ENCODE measurements at places on chromosomes 13 and 19.

DNA sequence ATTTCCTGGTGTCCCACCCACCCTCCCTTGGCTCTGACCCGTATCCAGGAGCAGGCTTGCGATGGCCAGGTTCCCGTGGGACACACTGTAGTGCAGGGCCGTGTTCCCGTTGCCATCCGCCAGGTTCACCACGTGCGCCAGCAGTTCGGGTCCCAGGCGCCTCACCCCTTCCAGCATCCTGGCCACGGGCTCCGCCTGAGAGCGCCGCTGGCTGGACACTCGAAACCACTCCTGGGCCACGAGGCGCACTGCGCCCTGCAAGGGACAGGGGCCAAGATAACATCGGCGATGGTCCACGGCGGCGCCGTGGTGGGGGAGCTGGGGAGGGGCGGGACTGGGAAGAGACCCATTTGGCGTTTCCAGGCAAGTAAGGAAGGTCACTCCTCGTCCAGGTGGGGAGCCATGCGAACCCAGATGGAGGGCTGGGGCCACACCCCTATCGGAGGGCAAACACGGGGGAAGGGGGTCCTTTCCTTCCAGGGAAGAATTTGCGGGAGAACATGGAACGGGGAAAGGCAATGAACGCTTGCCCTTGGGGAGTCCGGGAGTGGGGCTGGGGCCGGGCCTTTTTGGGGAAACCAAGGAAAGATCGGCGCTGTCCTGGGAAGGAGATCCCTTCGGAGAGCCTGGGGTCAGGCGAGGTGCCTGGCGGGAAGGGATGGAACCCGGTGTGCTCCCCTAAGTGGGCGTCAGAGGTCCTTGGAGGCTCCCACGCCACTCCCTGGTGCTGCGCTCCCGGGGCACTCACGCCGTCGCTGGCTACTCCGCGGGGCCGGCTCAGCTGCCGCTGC, 9.9 kb downstream of the KANK3 start:
- DNase-seq: no peak

DNA sequence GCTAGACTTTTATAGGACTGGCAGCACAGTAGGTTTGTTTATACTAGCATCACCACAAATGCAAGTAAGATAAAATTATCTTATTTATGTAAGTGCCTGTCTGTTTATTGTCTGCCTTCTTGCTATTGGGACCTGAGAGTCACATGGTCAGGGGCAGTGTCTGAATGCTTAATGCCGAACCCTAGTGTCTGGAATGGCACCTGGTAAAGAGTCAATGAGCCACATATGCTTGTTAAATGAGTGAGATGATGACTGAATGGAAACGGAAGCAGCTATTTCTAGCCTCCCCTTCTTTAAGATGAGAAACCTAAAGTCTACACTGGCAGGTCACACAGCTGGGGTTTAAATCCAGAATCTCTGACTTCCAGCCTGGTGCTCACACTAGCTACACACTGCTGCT, 92.2 kb downstream of the STOML3 start:
- no peak for DNase-seq

- DNase-seq: no peak
Measured at GRCh38 chr19:10431943-10432735, 11.8 kb downstream of the PDE4A start.

DNA sequence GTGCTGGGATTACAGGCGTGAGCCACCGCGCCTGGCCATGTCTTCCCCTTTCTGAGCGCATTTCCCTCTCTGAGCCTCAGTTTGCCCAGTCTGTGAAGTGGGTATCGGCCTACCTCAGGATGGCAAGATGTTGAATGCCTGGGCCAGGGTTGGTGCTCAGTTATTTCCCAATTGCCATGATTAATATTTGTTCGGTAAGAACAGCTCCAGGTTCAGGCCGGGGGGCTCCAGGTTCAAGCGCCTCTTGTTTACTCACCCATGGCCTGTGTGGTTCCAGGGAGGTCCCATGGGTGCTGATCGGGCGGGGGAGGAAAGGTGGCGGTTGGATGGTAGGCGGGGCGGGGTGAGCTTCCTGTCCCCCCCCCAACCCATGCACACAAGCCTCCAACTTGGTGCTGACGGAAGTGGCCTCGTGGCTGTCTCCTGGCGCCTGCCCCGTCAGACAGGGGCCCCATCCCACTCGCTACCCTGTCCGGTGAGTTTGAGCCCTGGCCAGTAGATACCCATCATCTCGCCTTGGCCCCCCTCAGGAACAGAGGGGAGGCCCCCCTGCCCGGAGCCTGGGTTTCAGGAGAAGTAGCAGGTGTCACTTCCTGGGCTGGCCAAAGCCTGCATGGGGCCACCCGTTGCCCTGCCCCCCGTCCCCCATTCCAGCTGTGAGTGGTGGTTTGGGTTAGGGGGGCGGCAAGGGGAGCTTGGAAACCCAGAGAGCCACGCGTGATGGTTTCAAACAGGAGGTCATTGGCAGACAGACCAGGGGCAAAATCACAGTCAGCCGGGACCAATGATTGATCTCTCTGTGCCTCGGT, at the start of gene FCHO1:
Gene FCHO1, plus strand, starts transcription at position 375 of the 809 bp plus-strand sequence. CDS start 3,688 bp downstream, outside the sequence.
- DNase-seq: no peak

DNA sequence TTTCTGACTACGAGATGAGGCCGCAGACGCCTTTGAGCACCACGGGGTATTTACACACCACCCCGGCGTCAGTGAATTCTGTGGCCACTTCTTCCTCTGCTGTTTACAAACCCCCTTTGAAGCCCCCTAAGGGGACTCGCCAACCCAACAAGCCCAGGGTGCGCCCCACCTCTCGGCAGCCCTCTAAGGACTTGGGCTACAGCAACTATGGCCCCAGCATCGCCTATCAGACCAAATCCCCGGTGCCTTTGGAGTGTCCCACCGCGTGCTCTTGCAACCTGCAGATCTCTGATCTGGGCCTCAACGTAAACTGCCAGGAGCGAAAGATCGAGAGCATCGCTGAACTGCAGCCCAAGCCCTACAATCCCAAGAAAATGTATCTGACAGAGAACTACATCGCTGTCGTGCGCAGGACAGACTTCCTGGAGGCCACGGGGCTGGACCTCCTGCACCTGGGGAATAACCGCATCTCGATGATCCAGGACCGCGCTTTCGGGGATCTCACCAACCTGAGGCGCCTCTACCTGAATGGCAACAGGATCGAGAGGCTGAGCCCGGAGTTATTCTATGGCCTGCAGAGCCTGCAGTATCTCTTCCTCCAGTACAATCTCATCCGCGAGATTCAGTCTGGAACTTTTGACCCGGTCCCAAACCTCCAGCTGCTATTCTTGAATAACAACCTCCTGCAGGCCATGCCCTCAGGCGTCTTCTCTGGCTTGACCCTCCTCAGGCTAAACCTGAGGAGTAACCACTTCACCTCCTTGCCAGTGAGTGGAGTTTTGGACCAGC, 5.3 kb downstream of the SLITRK5 start:
- no peak for DNase-seq

DNA sequence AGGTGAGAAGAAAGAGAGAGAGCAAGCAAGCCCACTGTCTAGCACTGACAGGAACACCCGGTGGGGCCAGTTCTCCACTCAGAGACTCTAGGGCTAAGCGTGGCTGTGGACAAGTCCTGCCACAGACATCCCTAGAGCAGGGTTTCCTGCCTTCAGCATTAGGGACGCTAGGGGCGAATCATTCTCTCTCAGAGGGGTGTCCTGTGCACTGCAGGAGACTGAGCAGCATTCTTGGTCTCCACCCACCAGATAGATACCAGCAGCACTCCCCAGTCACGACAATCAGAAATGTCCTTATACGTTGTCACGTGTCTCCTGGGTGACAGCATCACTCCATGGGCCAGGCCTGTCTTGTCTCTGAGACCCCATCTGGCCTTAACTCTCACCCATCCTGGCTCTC, 1.5 kb downstream of the OR10H1 start:
- DNase-seq: no peak

GRCh38 chr13:87777387-87777786, 106.2 kb downstream of the SLITRK5 start:
- no peak for DNase-seq

DNA sequence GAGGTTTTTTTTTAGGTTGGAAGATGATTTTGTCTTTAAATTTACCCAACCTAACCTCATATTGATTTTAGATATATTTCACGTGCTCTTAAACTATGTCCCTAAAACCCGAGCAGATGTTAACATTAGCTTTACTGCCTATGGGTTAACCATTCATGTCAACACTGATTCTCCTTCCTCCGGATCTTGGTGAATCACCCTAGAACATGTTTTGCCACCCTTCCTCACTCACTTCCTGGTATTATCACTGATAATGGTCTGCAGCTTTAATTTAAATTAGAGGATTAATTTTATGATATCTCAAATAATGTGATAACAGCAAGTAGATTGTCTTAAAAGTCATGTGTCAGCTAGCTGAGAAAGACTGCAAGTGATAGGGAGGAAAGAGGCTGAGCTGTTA, 31.9 kb downstream of the HTR2A start:
- no peak for DNase-seq

- DNase-seq: peak; percentile 95
Measured at GRCh38 chr19:40006273-40006691, 9.4 kb downstream of the ZNF546 start.

DNA sequence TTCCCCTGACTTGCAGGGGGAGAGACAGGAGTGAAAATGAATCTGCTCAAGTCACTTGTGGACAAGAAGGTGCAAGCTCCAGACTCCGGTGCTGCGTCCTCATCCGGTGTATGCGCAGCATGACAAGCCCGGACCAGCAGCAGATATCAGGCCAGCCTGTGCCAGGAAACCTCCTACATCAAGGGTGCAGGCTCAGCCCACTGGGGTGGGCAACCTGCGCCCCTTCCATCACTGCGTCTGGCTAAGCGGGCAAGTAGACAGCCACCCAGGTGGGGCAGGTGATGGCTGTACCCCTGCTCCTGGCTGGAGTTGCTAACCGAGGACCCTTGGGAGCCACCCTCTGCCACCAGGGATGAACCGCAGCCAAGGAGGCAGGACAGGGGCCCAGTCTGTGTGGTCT, 32.9 kb upstream of the SLC15A1 start:
- DNase-seq: no peak

- no peak for DNase-seq
Measured at GRCh38 chr19:35284153-35285094, 2.1 kb downstream of the HAMP start.

DNA sequence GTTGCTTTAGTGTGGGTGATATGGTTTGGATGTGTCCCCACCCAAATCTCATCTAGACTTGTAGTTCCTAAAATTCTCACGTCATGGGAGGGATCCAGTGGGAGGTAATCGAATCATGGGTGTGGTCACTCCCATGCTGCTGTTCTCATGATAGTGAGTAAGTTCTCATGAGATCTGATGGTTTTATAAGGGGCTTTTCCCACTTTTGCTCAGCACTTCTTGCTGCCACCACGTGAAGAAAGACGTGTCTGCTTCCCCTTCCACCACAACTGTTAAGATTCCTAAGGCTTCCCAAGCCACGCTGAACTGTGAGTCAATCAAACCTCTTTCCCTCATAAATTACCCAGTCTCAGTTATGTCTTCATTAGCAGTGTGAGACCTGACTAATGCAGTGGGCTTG, 26.0 kb downstream of the OR10H4 start:
- no peak for DNase-seq

DNA sequence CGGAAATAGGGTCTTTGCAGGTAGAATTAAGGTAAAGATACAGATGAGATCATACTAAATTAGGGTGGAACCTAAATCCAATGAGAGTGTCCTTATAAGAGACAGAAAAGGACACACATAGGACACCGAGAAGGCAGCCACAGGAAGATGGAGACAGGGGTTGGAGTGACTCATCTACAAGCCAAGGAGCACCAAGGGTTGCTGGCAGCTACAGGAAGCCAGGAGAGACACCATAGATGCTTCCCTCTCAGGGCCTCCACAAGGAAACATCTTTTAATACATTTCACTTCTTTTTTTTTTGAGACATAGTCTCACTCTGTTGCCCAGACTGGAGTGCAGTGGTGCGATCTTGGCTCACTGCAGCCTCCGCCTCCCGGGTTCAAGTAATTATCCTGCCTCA, 10.1 kb downstream of the TMEM143 start:
- DNase-seq: peak; percentile 33

- no peak for DNase-seq
Measured at GRCh38 chr19:33132021-33132420, at the start of gene WDR88. WDR88 (plus strand) TSS chr19:33132114; CDS start chr19:33132170, 56 bp downstream.

DNA sequence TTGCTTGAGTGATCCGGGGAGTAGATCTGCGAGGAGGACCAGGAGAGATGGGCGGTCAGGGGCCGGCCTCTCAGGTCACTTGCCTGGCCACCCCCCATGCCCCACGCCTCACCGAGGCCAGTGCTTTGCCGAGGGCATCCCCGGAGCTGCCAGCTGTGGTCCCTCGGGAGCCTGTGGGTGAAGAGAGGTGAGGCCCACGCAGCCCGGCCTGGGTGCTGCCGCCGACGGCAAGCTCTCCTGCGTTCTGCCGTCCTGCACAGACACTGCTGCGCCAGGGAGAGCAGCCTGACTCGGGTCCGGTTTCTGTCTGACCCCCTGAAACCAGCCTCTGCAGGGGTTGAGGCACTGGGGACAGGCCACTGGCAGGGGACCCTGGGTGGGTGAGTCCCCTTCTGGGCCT, 15.8 kb upstream of the UQCR11 start:
- DNase-seq: no peak

DNA sequence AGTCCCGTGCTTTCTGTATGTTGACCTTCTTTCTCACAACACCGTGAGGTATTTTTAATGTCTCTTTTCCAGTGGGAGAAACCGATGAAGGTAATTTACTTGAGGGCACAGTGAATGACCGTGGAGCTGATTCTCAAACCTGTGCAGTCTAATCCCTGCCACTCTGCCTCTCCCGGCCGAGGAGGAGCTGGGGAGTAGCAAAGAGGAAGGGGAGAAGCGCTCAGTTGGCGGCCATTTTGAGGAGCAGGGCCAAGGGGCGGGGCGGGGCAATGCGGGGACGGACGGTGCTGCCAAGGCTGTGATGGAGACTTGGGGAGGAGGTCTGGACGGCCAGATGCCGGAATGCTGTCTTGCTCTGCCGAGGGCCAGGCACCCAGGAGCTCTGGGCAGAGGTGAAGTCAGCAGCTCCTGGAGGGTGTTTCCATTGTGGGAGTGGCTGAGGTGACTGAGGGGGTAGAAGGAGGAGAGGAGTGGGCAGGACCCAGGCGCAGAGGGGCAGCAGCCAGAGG, 12.4 kb upstream of the RANBP3 start:
- no peak for DNase-seq
